T-helper 2 cell treated with Interferon-gamma antibody and Interleukin-4, amounts not matched to agents 100 ng/mL and 5 ng/mL, for 36 hours (primary cell): ENCODE measurements at places on chromosomes 7 and 10. TPM values are rescaled to one million over a fixed set of nuclear protein-coding genes. Genes with fewer than 3 reads are reported as not detected.

Gene CFAP46
- 0.09 TPM in 1 of 2 replicates, not detected in the other for total RNA-seq

Gene IFIT1B
- not detected in 2 replicates for total RNA-seq

Gene LIPN
- total RNA-seq, result not detected in 2 replicates

Gene NME8
- total RNA-seq, result not detected in 2 replicates

Gene SPDYE8
- not detected in 2 replicates for total RNA-seq

Gene SPDYE9
- total RNA-seq, result not detected in 2 replicates

Gene TMEM236
- total RNA-seq, result 0.05 TPM in 1 of 2 replicates, not detected in the other

Gene PLEKHS1
- 0.11 TPM in 1 of 2 replicates, not detected in the other for total RNA-seq

Gene GPR146
- 13.8 and 17.0 TPM in 2 replicates for total RNA-seq

Gene SPAM1
- not detected in 2 replicates for total RNA-seq

Gene GPR26
- total RNA-seq, result not detected in 2 replicates

Gene HOXA4
- 0.16 TPM in 1 of 2 replicates, not detected in the other for total RNA-seq

Gene PRSS2
- not detected in 2 replicates for total RNA-seq

Gene STRIP2
- total RNA-seq, result 21.0 TPM in 2 replicates

Gene VWA2
- total RNA-seq, result not detected in 2 replicates

Gene RADIL
- 0.14 and 0.27 TPM in 2 replicates for total RNA-seq

Gene KIAA1217
- total RNA-seq, result 0.11 and 0.36 TPM in 2 replicates

Gene ZNF853
- 0.14 and 0.16 TPM in 2 replicates for total RNA-seq

Gene GPR15LG
- not detected in 2 replicates for total RNA-seq

Gene NKX1-2
- not detected in 2 replicates for total RNA-seq

Gene AKR1C4
- total RNA-seq, result not detected in 2 replicates

Gene IDI2
- not detected in 2 replicates for total RNA-seq

Gene MRC1
- not detected in 2 replicates for total RNA-seq

Gene TMEM229A
- total RNA-seq, result not detected in 2 replicates

Gene ATP6V0A4
- not detected in 2 replicates for total RNA-seq

Gene LDB3
- 0.05 TPM in 1 of 2 replicates, not detected in the other for total RNA-seq

Gene FRAT1
- total RNA-seq, result 4.1 and 5.0 TPM in 2 replicates

Gene CFAP70
- total RNA-seq, result 0.20 and 0.25 TPM in 2 replicates

Gene HTR5A
- total RNA-seq, result not detected in 2 replicates

Gene CCDC136
- 11.3 and 13.5 TPM in 2 replicates for total RNA-seq

Gene CREB3L2
- total RNA-seq, result 47.0 and 47.7 TPM in 2 replicates

Gene INHBA
- 0.09 TPM in 1 of 2 replicates, not detected in the other for total RNA-seq

Gene PRF1
- 72.2 and 78.3 TPM in 2 replicates for total RNA-seq

Gene NCF1
- total RNA-seq, result 1.4 and 2.2 TPM in 2 replicates

Gene ELFN1
- 0.16 and 0.20 TPM in 2 replicates for total RNA-seq

Gene SKIDA1
- total RNA-seq, result 0.16 and 0.25 TPM in 2 replicates

Gene SUMF2
- 117 and 124 TPM in 2 replicates for total RNA-seq

Gene SFMBT2
- 23.0 and 25.3 TPM in 2 replicates for total RNA-seq

Gene MYOZ1
- not detected in 2 replicates for total RNA-seq

Gene UNCX
- total RNA-seq, result not detected in 2 replicates

Gene WNT8B
- total RNA-seq, result 0.27 and 0.41 TPM in 2 replicates

Gene CCNJ
- 6.2 and 6.8 TPM in 2 replicates for total RNA-seq

Gene MGAM2
- not detected in 2 replicates for total RNA-seq

Gene SUN3
- total RNA-seq, result 0.41 TPM in 1 of 2 replicates, not detected in the other

Gene SYNPO2L
- 0.09 TPM in 1 of 2 replicates, not detected in the other for total RNA-seq
